ENCODE measurements at places on chromosomes 4 and X.

DNA sequence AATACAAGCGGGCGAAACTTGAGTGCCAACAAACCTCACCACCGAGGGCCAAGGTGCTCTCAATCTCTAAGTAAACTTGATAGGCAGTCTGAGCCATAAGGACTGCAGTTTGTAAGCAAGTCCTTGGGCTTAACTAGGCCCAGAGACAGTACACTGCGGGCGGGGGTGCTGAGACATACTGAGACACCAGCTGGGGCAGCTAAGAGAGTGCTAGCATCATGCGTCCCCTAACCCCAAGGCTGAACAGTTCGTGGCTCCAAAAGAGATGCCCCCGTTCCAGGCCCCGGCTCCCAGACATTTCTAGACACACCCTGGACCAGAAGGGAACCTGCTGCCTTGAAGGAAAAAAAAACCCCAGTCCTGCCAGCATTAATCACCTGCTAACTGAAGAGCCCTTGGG is 126.8 kb upstream of the PRDX4 start:
- no peak for DNase-seq

- DNase-seq = no peak
Observed at GRCh38 chr4:24824720-24825119, 29.3 kb downstream of the SOD3 start.

- no peak for DNase-seq
Observed at GRCh38 chr4:163913571-163913970, 419.1 kb downstream of the TMA16 start.

- no peak for DNase-seq
Observed at GRCh38 chr4:18025288-18025687, 3.7 kb upstream of the LCORL start.

- no peak for DNase-seq
Observed at GRCh38 chr4:186726426-186727168, 2.9 kb upstream of the FAT1 start.

DNA sequence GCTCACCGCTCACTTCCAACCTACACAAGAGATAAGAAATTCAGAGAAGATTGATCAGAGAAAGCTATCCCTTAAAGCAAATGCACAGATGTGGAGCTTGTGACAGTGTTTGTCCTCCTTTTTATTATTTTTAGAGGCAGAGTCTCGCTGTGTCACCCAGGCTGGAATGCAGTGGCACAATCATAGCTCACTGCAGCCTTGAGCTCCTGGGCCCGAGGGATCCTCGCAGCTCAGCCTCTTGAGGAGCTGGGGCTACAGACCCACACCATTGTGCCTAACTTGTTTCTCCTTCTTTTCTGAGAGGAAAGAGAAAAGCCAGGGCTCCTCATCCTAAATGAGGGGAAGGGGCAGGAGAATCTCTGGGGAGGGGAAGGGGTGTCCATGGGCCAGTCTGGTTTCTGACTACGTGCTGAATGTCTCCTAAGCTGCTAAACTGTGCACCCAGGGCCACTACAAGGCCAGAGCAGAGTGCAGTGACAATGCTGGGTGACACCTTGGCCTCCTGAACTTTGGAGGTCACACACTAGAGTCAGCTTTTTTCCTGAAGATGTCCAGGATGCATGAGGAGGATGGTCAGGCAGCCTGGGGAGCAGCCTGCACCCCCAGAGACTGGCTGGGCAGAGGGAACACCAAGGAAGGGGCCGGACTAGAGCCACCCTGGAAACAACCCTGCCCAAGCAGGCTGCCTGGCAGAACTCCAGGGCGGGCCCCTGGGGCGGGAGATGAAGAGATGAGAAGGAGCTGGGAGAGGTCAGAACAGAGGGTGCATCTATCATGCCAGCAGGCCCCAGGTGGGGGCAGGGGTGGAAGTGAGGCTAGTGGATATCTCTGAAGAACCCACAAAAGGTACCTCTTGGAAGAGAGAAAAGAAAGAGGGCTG is 55.5 kb upstream of the PROM1 start:
- DNase-seq = no peak

DNA sequence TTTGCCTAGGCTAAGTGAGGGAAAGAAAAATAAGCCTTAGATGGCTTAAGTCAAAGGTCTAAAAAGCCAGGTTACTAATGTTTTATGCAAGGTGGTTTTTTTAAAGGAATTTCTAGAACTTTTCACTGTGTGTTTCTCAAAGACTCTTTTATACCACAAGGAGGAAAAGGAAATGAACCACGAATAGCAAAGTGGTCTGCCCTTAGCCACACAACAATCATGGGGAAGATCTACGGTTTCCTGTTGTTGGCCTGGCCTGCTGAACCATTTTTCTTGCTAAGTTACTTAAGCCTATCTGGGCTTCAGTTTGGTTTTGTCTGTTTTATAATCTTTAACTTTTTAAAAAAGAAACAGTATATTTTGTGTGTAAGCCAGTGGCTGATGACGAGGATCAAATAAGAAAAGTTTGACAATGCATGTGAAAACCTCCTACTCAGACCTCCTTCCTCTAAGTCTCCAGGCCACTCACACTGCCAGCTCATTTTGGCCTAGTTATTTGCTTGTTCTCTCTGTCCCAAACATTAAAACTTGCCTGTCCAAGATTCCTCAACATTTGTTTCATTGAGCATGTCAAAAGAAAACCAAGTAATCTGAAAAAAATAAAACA is 56.7 kb upstream of the COL25A1 start:
- DNase-seq = no peak

DNA sequence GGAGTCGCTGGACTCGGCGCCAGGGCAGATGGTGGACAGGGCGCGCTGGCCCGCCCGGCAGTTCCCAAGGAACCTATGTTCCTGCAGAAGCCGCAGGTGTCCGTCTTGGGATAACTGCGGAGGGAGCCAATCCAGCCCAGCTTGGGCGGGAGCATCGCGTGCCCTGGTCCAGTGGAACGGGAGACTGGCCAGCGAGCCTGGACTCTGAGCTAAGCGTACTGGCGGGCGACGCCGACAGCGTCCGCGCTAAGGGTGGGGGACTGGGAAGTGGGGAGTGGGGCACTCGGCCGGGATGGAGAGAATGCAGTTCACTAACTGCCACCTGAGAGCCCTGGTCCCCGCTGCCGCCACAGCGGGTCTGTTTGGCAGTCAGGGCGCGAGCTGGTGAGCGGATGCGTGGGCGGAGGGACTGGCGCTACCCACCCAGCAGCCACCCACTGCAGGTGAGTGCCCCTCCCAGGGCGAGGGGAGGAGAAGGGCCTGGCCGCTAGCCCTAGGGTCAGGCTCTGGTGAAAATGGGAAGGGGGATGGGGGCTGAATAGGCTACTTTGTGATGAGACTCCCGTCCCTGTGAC is 1.3 kb upstream of the MAMLD1 start:
- no peak for DNase-seq

DNA sequence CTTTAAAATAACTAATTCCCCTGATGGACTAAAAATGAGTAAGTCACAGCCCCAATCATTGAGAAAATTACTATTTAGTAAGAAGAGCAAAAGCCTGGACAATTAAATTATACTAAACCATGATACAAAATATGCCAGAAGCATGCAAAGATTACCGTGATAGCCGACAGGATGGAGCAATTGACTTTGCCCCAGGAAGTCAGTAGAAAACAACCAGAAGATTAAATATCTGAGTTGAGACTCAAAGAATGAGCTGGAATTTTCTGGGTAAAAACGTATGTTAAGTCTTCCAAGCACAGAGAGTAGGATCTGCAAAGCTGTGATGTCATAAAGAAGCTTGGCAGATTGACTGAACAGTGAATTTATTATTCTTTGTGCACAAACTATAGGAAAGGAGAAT is 816.1 kb upstream of the TENM3 start:
- no peak for DNase-seq

DNA sequence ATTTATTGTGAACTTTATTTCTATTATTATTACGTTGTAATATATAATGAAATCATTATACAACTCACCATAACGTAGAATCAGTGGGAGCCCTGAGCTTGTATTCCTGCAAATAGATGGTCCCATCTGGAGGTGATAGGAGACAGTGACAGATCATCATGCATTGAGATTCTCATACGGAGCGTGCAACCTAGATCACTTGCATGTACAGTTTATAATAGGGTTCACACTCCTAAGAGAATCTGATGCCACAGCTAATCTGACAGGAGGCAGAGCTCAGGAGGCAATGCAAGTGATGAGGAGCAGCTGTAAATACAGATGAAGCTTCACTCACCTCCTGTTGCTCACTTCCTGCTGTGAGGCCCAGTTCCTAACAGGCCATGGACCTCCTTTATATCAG is 2170.2 kb downstream of the PCDH7 start:
- no peak for DNase-seq
